ENCODE measurements at places on chromosomes 12 and 14.

DNA sequence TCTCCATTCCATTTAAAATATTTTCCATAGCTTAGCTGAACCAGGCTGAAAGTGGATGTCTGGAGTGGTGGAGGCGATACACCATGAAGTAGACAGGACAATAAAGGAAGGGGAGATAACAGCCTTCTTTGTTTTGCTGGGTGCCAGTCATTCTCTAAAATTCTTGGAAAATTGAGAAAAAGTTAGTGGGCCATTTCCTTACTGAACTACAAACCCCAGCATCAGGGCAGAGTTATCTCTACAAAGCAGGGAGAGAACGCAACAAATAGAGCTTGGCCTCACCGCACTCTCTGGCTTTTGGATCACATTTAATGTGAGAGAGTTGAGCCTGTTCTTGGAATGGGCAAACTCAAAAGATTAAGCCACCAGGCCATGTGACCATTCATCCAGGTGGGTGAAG is 41.2 kb upstream of the LRRC10 start:
- DNase-seq: no peak

DNA sequence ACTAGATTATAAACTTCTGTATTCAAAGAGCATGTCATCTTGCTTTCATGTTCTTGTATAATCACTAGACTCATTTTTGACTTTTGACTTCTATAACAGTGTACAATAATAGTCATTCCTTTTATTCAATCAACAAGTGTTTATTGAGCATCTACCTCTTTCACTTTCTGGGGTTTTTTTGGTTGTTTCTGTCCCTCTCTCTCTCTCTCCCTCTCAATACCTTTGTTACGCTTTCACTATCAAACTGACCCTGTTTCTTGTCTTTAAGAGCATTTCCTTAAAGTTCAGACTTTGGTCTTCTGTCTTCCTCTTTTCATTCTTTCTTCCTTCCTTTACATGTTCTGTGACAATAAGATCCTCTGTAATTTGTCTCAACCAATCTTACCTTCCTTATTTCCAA is 49.5 kb downstream of the GPR137C start:
- DNase-seq: no peak

DNA sequence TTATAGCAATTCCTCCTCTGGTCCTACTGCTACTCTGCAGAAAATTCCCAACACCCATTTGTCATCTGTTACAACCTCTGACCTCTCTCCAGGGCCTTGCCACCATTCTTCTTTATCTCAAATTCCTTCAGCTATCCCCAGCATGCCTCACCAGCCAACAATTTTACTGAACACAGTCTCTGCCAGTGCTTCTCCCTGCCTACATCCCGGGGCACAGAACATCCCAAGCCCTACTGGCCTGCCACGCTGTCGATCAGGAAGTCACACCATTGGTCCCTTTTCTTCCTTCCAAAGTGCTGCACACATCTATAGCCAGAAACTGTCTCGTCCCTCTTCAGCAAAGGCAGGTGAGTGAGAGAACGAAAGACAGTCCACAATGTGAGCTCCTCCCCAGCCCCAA is 122.1 kb downstream of the TTLL5 start:
- DNase-seq: no peak

DNA sequence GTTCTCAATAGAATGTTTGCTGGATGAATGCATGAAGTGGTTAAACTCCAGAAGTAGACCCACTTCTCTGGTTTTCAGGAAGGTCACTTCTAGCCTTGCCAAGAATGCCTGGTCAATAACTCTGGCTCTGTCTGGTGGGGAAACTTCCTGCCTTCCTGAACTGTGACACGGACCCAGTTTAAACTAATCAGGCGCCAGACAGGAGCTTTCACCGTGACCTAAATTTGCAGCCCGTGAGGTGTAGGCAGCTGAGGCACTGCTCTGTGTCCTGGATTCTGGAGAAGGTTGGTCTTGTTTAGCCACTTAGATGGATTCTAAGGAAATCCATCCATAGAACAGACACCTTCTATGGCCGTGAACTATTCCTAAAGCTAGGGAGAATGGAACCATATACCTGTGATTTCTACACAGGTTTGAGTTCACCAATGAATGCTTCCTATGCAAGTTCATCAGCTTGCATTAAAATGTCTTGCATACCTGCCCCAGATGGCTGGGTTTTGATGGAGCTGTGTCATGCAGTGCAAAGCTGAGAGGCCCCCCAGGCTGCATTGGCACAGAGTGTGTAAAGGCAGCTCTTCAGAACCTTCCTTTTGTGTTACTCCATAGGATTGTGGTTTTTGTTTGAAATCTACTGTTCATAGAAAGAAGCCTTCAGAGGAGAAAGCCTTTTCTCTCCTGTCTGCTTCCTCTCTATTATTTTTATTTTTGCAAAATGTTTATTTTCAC is 4.4 kb downstream of the CHST11 start:
- DNase-seq: no peak

GRCh38 chr12:83805156-83805772 is 1107.3 kb downstream of the SLC6A15 start:
- DNase-seq: no peak

DNA sequence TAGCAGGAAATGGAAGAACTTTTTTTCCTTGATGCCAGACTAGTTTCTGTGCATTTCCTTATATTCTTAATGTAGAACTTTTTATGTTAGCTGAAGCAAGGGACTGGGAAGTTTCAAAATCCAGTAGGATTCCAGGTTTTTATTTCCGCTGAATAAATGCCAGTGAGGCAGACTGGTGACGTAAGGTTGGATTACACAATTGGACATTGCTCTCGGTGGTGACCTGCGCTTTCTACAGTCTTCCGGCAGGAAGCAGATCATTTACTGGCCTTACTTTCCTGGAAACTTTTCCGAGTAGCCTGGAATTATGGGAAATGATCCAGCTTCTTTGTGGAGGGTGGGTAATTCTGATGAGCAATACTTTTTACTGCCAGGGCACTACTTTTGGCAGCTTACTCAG is 3.6 kb downstream of the IFT43 start:
- no peak for DNase-seq
